ENCODE measurements at places on chromosomes 11 and 22.
A peak's percentile ranks its signal among the peaks of the same experiment; 100 is the strongest.

DNA sequence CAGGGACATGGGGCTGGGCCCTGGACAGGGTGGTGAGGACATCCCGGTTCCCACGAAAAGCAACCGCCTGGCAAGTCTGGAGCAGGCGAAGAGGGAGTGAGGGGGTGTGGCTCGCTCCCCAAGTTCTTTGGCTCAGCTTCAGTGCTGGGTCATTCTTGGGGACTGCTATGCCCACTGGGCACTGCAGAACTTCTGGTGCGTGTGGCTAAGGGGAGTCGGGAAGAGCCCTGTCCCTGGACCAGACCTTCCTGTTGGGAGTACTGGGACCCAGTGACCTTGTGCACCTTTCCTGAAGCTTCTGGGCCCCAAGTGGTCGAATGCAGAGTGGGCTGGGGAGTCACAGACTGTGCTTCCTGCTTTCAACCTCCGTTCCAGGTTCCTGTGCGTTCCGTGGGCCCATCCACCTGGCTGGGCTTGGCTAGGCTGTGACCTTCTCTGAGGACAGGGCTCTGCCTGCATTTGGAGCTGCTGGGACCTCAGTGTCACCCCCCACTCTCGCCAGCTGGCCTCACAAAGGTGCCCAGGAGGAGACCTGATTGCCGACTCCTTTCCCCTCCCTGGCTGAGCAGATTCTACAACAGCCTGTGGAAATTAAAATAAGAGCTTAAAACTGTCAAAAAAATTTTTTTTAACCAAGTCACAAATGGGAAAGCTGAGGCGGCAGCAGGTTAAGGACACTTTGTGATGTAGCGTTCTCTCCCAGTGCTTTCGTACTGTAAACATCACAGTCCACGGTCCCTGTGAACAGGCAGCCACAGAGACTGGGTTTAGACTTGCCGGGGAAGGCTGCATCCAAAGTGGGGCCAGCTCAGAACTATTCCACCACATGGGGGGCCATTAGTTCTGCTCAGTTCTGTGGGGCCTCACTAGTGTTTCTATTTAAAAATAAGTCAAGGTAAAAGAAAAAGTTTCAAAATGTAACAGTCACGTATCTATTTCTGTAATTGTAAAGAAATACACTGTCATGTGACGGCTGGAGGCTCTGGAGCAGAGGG is 63.8 kb upstream of the WNT7B start:
- no peak for DNase-seq

DNA sequence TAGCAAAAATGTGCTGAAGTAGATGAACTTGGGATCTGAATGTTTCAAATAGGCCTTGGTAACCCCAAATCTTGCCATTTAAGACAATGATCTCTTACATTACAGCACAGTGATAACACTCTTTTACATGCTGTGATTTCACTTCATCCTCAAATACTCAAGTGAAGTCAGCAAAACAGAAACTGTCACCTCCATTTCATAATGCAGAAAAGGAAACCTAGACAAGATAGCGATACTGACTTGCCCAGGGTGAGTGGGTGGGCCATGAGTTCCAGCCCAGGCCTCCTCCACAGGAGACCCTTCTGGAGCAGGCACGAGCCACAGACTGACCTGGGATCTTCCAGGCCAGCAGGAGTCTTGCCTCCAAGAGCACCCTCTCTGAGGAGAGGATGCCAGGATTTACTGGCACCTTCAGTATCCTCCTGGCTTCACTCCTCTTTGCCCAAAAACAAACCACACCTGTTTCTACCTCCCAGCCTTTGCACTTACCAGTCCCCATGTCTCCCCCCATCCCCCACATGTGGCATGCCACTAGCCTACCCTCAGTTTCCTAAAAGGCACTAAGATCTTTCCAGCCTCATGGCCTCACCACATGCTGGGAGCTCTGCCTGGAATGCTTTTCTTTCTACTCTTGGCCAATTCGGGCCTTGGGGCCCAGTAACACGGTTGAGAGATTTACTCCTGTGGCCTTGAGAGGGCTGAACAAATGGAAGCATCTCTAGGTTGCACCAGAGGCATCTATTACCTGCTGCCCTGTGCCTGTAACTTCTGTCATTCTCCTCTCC is 1.9 kb upstream of the DGAT2 start:
- DNase-seq = no peak

- peak; percentile 50 for DNase-seq
Measured at GRCh38 chr22:50209893-50210292, 9.1 kb downstream of the SELENOO start.

DNA sequence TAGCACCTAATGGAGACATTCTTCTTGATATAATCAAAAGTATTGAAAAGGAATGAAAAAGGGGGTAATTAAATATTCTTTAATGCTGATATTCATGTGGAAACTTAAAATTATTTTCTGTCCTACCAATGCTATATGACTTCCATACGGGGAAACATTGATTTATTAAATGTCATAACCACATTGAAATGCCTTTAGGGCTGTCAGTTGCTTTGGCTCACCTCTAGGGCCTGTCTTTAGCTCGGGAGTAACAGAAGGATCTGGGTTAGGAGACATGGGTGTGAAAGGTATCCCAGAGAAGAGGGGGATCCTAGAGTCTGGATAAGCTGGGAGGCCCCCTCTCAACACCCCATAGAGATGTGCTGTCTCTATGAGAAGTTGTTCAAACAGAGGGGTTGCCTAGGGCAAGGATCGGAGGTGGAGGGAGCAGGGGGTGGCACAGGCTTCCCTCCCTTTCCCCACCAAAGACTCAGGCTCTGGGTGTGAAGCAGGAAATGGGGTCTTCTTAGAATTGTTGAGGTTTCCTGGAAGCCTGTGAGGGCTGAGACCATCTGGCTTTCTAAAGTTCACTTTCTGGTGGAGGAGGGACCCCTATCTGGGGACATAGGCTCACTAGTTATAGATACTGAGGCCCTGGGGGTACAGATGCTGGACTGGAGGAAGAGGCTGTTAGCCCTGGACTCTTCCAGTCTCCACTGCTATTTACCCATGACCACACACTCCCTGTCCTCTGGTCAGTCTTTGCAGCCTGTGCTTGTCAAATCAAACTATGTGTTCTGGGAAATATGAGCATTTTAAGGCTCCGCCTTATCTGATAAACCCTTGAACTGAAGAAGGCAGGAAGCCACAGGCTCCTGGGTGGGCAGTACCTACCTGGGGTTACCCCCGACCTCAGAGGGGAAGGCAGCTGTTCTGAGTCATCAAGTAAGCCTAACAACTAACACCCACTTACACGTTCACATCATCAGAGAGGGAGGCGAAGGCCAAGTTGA is 55.8 kb upstream of the RRAS2 start:
- peak; percentile 34 for DNase-seq

DNA sequence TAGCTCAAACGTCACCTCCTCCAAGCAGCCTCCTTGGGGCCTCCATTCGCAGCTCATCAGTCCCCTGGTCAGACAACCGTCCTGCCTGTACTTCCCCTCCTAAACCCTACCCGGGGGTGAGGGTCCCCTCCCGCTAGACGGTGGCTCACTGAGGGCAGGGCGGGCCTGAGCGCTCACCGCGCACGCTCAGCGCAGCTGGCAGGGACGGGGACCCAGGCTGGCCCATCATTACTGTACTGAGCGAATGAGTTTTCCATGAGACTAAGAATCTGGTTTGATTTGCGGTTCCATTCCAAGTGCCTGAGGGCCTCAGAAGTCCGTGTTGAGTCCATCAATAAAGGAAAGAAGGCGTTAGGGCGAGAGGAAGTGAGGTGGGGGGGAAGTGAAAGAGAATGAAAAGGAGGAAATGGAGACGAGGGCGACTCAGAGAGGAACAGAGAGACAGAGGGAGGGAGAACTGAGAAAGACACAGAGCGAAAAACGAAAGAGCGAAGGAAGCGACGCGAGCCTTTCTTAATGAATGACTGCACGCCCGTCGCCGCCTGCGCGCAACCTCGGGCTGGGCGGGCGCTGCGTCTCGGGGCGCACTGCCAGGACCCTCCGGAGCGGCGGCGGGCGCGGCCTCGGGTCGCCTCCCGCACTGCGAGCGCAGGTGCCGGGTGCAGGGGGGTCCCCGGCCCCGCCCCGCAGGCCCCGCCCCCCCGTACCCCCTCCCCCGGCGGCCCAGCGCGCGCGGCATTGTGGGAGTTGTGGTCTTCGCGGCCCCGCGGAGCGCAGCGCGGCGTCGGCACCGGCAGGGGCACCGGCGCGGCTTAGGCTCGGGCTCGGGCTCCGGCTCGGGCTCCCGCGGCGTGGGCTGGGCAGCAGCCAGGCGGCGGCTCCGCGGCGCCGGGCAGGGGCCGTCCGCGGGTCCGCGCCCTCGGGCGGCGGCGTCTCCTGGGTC is at the start of gene ASPHD2:
Gene ASPHD2 (plus strand): TSS at position 746 of the 943 bp plus-strand sequence. CDS start 4,356 bp downstream, outside the sequence.
- DNase-seq = peak; percentile 70

GRCh38 chr11:56782167-56782847 is 33.8 kb upstream of the OR9G4 start:
- DNase-seq = no peak

DNA sequence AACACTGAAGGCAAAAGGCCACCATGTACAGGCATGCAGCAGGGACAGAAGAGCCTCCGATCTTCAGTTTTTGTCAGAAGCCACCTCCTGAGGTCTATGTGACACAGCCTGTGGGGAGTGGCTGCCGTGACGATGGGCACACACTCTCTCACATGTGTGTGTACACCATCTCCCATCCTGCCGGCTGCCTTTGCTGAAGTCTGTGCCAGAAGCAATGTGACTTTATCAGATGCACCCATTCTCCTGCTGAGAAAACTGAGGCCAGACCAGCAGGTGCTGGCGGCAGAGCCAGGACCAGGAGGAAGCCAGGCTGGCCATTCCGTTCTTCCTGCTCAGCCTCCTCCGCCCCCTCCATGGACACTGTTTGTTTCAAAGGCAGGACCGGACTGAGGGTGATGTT is 16.7 kb downstream of the SHANK2 start:
- DNase-seq = no peak

DNA sequence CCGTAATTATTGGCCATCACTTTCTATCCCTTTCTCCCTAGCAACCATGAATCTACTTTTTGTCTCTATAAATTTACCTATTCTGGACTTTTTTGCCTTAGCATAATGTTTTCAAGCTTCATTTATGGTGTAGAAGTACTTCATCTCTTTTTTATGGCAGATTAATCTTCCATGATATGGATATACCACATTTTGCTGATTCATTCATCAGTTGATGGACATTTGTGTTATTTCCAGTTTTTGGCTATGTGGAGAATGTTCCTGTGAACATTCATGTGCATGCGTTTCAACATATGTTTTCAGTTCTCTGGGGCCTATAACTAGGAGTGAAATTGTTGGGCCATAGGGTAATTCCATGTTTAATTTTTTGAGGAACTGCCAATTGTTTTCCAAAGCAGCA is 12.8 kb downstream of the CAPN1 start:
- no peak for DNase-seq

- DNase-seq = no peak
Measured at GRCh38 chr11:40118780-40119179, 1340.7 kb downstream of the LRRC4C start.

GRCh38 chr22:28179392-28179791 is 260.3 kb upstream of the PITPNB start:
- DNase-seq = no peak

DNA sequence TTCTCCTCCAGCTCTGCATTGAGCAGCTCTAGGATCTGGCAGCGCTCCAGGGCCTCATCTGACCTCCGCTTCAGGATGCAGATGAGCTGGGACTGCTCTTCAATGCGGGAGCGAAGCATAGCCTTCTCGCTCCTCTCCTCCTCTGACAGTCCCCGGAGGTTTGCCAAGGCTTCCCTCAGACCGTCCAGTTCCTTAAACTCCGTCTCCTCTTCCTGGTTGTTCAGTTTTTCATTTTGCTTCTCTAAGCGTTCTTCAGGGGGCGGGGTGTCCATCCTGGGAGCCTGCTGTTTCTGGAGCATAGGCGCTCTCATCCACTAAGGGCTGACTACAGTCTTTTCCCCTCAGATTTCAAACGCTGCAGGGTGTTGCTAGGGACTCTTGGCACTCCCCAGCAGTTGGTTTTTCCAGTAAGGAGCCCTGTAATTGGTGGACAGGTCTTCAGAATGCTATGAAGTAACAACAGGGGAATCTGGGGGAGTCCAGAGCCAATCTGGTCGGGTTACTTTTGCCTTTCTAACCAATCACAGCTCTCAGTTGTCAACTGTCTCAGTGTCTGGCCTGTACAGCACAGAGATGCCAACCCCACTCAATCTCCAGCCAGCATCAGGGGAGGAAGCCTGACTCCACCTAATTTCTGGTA is at the start of gene CCDC89:
Gene CCDC89 (minus strand): TSS at position 376 of the 640 bp plus-strand sequence. CDS start 65 bp downstream, at position 311.
- DNase-seq = no peak

- no peak for DNase-seq
Measured at GRCh38 chr11:95912902-95913560, 10.9 kb downstream of the MTMR2 start.

DNA sequence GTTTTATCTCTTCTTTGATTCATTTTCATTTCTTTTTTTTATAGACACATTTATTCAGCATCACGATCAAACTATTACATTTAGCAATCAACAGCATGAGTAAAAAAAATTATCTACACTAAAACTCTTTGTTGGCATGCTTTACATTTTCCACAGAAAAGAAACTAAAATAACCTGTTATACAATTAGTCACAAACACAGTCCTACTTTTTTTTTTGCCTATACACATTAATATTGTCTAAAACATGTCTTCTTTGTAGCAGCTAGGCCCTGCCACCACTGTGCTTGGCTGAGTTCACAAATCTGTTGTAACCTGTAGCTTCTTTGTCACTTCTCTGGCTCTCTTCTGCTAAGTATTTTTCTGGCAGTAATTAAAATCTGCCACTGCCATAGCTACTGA is 117.0 kb downstream of the STIM1 start:
- no peak for DNase-seq

- DNase-seq = no peak
Measured at GRCh38 chr11:3775736-3776406, 21.5 kb downstream of the NUP98 start.

DNA sequence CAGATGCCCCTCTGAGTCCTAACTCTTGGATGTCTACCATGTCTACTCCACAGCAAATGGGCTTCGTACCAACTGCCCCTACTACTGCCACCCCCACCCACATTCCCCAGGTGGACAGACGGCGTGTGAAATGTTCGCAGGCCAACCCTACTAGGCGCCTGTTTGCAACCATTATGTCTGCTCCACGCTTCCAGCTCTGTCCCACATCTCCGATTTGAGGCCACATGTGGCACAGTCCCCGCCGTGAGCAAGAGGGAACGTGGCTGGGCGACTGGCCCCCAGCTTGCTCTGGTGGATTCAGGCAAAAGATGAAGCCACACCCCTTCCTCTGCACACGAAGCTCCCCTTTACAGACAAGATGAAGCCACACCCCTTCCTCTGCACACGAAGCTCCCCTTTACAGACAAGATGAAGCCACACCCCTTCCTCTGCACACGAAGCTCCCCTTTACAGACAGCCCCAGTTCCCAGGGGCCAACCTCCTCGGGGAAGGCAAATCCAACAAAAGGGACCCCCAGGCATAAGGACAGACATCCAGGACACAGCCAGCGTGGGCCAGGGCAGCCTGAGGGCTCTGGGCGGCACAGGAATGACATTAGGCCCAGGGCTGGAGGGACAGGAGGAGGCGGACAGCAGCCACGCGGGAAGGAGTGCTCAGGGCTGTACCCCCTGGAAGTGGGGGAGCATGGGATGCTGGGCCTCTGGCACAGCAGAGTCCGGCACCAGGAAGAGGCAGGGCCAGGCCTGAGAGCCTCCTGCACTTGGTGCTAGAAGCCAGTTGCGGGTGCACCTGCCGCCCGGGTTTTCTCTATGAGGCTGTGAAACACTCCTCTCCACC is 106.2 kb downstream of the SHANK2 start:
- DNase-seq = no peak

GRCh38 chr11:57641011-57641807 is 8.5 kb downstream of the YPEL4 start:
- no peak for DNase-seq

- no peak for DNase-seq
Measured at GRCh38 chr11:17798253-17798652, 63.7 kb downstream of the KCNC1 start.

- DNase-seq = no peak
Measured at GRCh38 chr11:59899532-59899931, 20.9 kb downstream of the OOSP3 start.
